ENCODE measurements at places on chromosomes 4 and X. TPM values are rescaled to one million over a fixed set of nuclear protein-coding genes. Genes with fewer than 3 reads are reported as not detected.

IL13RA2 gene
- total RNA-seq: not detected

- no peak for DNase-seq
These were observed 64.9 kb downstream of the GRID2 start for GRCh38 chr4:92368653-92369052.

GRCh38 chr4:38837334-38837733 is 19.3 kb downstream of the TLR6 start:
- DNase-seq: no peak

DNA sequence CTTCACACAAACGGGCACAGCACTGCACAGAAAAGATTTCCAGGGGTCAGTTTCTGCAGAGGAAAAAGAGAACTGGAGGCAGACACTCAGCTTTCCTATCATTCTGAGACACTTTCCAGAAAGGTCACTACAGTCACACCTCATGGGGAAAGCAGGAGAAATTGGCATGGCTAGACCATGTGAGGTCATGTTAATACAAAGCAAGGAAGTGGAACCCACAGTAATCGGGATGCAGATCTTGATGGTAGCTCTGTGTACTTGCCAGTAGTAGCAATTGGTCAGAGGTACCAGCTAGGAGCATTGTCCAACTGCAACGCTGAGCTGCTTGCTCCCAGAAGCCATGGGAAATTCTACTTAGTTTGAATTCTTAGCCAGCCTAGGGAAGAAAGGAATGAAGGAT is 255.3 kb upstream of the PCDH10 start:
- DNase-seq: no peak

- DNase-seq: no peak
These were observed 301.1 kb downstream of the ANK2 start for GRCh38 chr4:113350576-113350975.

GRCh38 chrX:10115082-10115481 is 41.7 kb upstream of the CLCN4 start:
- no peak for DNase-seq

PDE6B gene
- 15.8 TPM for total RNA-seq

GRCh38 chrX:44503560-44503959 is 39.1 kb downstream of the FUNDC1 start:
- DNase-seq: no peak

DNA sequence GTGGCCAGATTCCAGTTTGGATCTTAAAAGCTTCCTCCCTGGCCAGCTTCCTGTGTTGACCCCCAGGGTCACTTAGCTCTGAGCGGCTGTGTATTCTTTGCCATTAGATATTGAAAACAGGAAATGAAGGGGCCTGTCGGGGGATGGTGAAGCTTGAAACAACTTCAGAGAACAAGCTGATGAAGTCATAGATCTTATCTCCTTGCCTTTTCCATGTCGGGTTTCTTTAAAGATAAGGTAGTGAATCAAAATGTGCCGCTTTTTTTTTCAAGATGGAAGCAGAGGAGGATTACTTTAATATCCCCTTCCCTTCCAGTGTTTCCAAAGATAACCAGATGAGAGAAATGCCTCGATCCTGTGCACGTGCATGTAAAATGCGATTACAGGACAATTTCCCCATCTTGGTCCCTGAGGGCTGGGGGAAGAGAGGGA is 508.5 kb downstream of the MID1IP1 start:
- DNase-seq: no peak

GRK4 gene
- 2.1 TPM for total RNA-seq

FRMD7 gene
- total RNA-seq: not detected

DNA sequence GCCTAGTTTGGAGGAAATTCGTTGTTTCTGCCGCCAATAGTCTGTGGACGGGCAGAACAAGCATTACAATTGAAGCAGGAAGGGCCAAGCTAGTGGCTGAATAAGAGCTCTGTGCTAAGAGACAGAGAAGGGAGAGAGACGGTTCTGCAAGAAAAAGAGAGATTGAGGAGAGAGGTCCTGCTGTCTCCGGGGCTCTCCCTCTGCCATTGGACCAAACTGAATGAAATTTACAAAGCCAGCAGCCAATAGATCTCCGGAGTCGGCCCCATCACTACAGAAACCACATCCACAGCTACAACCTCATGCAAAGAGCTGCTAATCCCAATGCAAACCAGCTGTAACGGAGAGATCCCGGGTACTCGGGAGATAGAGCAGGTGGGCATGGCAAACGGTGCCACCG is at the start of gene NLGN4X:
Gene NLGN4X, minus strand, starts transcription at position 148 of the 400 bp plus-strand sequence. CDS start 77,401 bp downstream, outside the sequence.
- DNase-seq: peak; percentile 51

DNA sequence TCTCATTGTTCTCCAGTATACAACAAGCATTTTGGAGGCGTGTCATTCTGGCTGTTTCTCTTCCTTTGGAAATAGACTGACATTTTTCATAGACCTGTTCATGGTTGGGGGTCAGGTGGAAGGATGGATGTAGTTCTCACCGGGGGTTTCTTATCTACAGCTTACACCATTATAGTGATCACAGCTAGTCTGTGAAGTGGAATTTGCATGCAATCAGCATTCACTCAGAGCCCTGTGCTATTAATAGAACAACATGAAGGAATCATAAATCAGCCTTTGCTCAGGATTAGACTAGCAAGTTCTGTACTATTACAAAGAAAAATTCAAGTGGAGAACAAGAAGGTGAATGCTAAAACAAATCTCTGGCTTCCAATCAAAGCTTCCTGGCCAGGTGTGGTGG is 132.6 kb upstream of the PUDP start:
- DNase-seq: no peak

DNA sequence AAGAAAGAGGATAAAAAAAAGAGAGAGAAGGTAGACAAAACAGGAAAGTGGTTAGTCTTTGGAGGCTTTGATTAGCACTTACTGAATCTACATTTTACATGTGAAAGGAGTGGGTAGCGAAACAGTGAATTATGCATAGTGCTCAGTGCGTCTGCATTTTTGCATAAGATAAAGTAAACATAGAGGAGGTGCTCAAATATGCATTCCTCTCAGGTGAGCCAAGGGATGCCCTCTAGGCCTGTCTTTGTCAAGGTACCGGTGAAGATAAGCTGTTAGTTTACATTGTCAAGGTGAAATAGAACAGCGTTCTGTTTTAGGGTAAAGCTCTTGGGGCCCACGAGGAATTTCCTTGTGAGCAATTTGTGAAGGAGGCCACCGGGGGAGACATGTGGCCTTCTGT is 260.6 kb downstream of the TRIML1 start:
- DNase-seq: no peak

DNA sequence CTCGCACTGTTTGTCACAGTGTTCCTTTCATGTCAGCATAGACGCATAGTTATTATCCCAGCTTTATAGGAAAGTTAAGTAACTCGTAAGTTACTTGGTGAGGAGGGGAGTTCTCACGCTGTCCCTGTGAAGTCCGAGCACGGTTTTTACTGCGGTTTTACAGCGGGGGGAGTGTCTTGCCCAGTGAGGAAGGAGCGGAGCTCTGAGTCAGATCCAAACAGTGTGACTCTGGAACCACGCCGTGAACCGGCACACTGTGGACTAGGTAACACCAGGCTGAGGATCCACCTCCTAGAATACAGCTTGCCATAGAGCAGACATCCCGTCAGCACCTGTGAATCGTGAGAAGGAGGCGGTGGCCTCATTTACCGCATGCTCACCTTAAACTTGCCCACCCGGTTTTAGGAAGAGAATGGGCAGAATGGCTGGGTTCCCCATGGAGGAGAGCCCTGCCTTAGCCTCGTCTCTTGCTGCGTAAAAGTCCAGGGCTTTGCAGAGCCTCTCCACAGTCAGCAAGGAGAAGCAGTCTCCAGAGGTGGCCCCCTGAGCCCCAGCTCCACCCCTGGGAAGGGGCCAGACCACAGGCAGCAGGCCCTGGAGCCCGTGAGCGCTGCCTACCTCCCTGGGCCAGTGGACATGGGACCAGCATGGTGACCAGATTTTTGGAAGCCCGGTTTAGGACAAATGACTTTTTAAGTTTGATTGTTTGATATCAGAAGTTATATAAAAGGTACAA is 40.2 kb upstream of the HGFAC start:
- peak; percentile 63 for DNase-seq

GRCh38 chrX:111914398-111915090 is 38.6 kb downstream of the TRPC5OS start:
- no peak for DNase-seq

GRCh38 chr4:147596377-147596776 is 20.8 kb upstream of the TMEM184C start:
- DNase-seq: no peak

PAGE4 gene
- not detected for total RNA-seq

PRR32 gene
- not detected for total RNA-seq

PNMA6A gene
- 0.63 TPM for total RNA-seq

SYNPO2 gene
- total RNA-seq: 26.8 TPM

- DNase-seq: no peak
These were observed 70.8 kb upstream of the EPGN start for GRCh38 chr4:74237425-74237966.

TMEM271 gene
- not detected for total RNA-seq

GRCh38 chr4:168741281-168742173 is 244.7 kb downstream of the PALLD start:
- no peak for DNase-seq

GRCh38 chrX:84358271-84358670 is 144.0 kb downstream of the HDX start:
- DNase-seq: no peak

- no peak for DNase-seq
These were observed 20.6 kb downstream of the ZDHHC9 start for GRCh38 chrX:129823115-129823514.

DNA sequence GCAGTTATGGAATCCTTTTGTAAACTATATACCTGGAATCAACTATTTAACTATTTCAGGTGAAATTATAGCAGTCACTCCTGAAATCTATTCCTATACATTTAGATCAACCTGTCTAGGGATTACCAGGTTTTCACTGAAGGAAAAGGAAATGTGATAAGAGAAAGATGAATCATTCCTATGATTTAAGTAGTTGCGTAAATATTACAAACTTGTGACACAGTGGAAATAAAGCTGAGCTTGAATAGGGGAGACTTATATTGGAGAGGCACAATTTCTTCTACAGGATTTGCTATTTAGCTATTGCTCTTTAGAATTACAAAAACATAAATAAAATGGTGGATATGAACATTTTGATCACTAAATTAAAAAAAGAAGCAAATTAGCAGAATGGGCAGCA is 284.1 kb upstream of the EPHA5 start:
- DNase-seq: no peak

GRCh38 chr4:175614890-175615289 is 197.2 kb downstream of the GPM6A start:
- DNase-seq: no peak

DNA sequence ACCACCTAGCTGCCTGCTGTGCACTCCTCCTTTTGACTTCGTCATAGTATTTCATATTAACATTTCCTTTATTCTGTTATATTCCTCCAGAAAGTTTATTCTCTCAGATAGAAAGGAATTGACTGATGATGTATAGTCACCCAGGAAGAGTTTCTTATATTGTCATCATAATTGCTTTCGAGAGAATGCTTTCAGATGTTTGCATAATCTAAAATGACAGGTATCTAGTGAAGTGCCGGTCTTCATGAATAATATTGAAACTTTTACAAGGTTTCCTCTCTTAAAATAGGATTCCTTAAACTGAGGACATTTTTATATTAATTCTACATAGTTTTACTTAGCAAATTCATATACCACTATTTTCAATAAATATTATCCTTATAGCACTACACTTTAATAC is 10.1 kb downstream of the SEC24D start:
- no peak for DNase-seq

DNA sequence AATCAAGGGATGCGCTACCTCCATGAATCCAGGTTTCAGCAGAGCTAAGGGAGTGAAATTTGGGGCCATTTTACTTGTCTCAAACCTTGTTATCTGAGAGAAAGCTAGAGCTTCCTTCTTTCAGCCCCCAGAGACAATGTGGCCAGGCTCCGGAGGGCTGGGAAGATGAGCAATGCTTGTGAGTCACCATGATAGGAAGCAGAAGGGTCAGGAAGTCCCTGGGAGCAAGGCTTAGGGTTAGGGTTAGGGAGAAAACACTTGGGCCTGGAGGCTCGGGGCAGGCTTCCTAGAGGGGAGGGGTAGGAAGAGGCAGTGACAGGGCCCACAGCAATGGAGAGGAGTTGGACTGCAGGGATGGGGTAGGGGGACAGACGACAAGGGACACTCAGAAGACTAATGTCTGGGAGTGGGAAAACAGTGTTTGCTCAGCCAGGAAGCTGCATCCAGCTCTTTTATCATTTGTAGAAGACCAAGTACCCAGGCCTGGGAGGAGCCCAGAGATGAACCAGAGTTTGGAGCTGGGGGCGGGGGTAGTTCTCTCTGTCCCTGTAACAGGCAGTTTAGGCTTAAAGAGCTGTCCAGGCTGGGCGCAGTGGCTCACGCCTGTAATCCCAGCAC is 16.4 kb upstream of the PORCN start:
- DNase-seq: peak; percentile 47

GRCh38 chr4:84928089-84928488 is 38.4 kb downstream of the WDFY3 start:
- DNase-seq: no peak

GPR143 gene
- not detected for total RNA-seq

LGI2 gene
- total RNA-seq: 2.7 TPM

- no peak for DNase-seq
These were observed 79.5 kb downstream of the SPRY1 start for GRCh38 chr4:123476089-123476488.

DNA sequence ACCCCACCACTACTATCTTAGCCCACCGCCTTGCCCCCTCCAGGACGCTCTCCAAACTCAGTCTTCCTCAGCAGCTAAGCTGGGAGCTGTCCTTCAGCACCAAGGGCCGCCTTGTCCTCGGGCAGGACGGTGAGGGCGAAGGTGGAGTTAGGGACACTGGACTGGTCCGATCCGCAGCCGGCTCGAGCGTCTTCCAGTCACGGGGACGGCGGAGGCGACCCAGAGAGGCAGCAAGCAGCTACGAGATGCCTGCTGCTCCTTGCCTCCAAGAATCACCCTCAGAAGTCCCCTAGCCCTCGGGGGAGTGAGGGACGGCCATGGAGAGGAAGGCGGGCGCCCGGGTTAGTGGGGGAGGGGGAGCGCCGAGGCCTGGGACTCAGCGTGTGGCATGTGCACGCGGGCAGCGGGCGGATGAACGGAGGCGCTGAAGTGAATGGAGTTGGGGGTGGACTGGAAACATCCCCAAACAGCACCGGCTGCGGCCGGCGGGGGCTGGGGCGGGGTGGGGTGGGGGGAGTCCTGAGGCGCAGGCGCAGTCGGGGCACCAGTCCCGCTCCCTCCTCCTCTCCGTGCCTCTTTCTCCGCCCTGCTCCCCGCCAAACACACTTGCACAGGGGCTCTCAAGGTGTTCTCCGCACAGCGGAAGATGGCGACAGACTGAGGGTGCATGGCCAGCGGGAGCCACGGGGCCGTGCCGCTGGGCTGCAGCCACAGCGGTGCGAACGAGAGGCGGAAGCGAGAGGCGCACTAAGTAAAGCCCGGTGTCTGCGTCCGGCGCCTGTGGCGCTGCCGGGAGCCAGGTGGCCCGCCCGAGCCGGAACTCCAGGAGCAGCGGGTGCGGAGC is at the start of gene NALF2:
Gene NALF2, plus strand, starts transcription at position 545 of the 844 bp plus-strand sequence. CDS start 957 bp downstream, outside the sequence.
- DNase-seq: no peak

DNA sequence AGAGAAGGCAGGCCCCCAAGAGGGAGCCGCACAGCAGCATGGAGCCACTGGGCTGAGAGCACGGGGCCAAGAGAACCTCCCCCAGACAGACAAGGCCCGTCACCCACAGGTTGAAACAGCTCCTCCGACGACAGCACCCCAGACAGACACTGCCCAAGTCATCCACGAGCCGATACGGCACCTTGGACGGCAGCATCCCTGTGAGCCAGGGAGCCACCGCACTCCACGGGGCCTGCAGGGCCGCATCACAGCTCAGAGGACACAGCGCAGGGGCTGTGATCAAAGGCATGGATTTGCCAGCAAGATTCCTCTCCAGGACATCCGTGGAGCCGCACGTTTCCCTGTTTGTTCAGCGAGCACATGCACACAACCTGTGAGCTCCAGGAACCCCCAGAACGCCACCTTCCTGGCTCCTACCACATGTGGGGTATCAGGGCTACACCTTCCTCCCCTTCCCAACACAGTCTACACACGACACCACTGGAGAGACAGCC is 3.9 kb downstream of the CTBP1 start:
- DNase-seq: peak; percentile 73
